Hepatocyte (in vitro differentiated cells): ENCODE measurements at places on chromosomes 16 and 17. TPM values are rescaled to one million over a fixed set of nuclear protein-coding genes. Genes with fewer than 3 reads are reported as not detected.

GRCh38 chr16:72511171-72511570, 339.2 kb upstream of the PMFBP1 start:
- DNase-seq, result no peak
- no peaks in the 10 kb centered on the region for H3K36me3 ChIP-seq
- H3K27ac ChIP-seq, result no peak overlapping the region
- H3K4me1 ChIP-seq, result no peaks in the 10 kb centered on the region

Gene ITPRIPL2
- 8.6 and 10.3 TPM in 2 replicates for polyA plus RNA-seq

Gene ZNF624
- 3.0 and 3.2 TPM in 2 replicates for polyA plus RNA-seq

Gene TUBB3
- 69.3 and 70.0 TPM in 2 replicates for polyA plus RNA-seq

DNA sequence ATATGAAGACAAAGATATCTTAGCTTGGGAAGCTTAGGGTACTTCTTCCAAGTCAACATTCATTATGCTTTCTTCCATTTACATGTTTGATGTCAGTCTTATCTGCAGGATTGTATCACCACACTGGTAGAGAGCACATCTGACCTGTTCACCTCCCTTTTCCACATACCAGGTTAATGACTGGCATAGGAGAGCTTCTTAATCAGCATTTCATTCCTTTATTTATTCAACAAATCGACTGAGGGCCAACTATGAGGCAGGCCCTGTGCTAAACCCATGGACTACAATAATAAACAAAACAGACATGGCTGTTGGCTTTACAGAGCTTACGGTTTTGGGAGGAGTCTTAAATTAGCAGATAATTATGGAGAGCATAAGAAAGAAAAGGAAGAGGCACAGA, 378.1 kb upstream of the CDH11 start:
- H3K36me3 ChIP-seq, result no peaks in the 10 kb centered on the region
- DNase-seq, result no peak
- H3K4me3 ChIP-seq, result no peak overlapping the region
- no peaks in the 10 kb centered on the region for H3K4me1 ChIP-seq
- no peaks in the 10 kb centered on the region for H3K27me3 ChIP-seq

GRCh38 chr16:89863741-89864526, 9.5 kb upstream of the TCF25 start:
- H3K4me1 ChIP-seq, result no peaks in the 10 kb centered on the region
- DNase-seq, result no peak
- peaks cover 3% of the 10 kb centered on the region for H3K36me3 ChIP-seq
- H3K4me3 ChIP-seq, result no peak overlapping the region
- no peak overlapping the region for H3K27ac ChIP-seq

GRCh38 chr17:42247734-42248133, 28.5 kb downstream of the STAT5B start:
- H3K27me3 ChIP-seq, result no peaks in the 10 kb centered on the region
- peak overlapping the region; percentile 55 for H3K27ac ChIP-seq
- no peak overlapping the region for H3K4me3 ChIP-seq
- peak; percentile 35 for DNase-seq

GRCh38 chr16:28902909-28903308, 22.1 kb downstream of the RABEP2 start:
- no peaks in the 10 kb centered on the region for H3K27me3 ChIP-seq
- no peak overlapping the region for H3K4me3 ChIP-seq
- H3K36me3 ChIP-seq, result no peaks in the 10 kb centered on the region
- DNase-seq, result no peak

GRCh38 chr17:78057113-78057740, 71.3 kb downstream of the TMC6 start:
- no peaks in the 10 kb centered on the region for H3K36me3 ChIP-seq
- DNase-seq, result no peak
- no peak overlapping the region for H3K27ac ChIP-seq
- no peaks in the 10 kb centered on the region for H3K27me3 ChIP-seq
- no peaks in the 10 kb centered on the region for H3K4me1 ChIP-seq

- H3K4me1 ChIP-seq, result no peaks in the 10 kb centered on the region
- no peaks in the 10 kb centered on the region for H3K36me3 ChIP-seq
- no peak overlapping the region for H3K27ac ChIP-seq
- H3K27me3 ChIP-seq, result no peaks in the 10 kb centered on the region
These were observed 25.4 kb downstream of the DNAJA2 start for GRCh38 chr16:46947900-46948547.

Gene LITAFD
- not detected in 2 replicates for polyA plus RNA-seq

Gene CCL4
- 9.4 and 21.1 TPM in 2 replicates for polyA plus RNA-seq

- H3K4me3 ChIP-seq, result no peak overlapping the region
- H3K27me3 ChIP-seq, result no peaks in the 10 kb centered on the region
- H3K4me1 ChIP-seq, result peaks cover 58% of the 10 kb centered on the region
- no peaks in the 10 kb centered on the region for H3K36me3 ChIP-seq
- peak; percentile 64 for DNase-seq
These were observed 20.1 kb downstream of the CD7 start for GRCh38 chr17:82297280-82297713.

Gene DHRS7C
- 0.19 TPM in 1 of 2 replicates, not detected in the other for polyA plus RNA-seq

- H3K36me3 ChIP-seq, result no peaks in the 10 kb centered on the region
- DNase-seq, result no peak
- H3K27me3 ChIP-seq, result no peaks in the 10 kb centered on the region
- H3K4me3 ChIP-seq, result no peak overlapping the region
- no peak overlapping the region for H3K27ac ChIP-seq
These were observed 58.7 kb downstream of the KLHDC4 start for GRCh38 chr16:87707097-87707496.

Gene SNAI3
- 4.1 and 5.0 TPM in 2 replicates for polyA plus RNA-seq

Gene PIPOX
- polyA plus RNA-seq, result 8.0 and 10.2 TPM in 2 replicates

- DNase-seq, result no peak
- no peaks in the 10 kb centered on the region for H3K4me1 ChIP-seq
- no peak overlapping the region for H3K4me3 ChIP-seq
- H3K27ac ChIP-seq, result no peak overlapping the region
- no peaks in the 10 kb centered on the region for H3K27me3 ChIP-seq
- H3K36me3 ChIP-seq, result no peaks in the 10 kb centered on the region
These were observed 10.0 kb downstream of the MAP2K3 start for GRCh38 chr17:21294321-21295035.

Gene CACNG5
- polyA plus RNA-seq, result not detected in 2 replicates

Gene CAPNS2
- not detected in 2 replicates for polyA plus RNA-seq

DNA sequence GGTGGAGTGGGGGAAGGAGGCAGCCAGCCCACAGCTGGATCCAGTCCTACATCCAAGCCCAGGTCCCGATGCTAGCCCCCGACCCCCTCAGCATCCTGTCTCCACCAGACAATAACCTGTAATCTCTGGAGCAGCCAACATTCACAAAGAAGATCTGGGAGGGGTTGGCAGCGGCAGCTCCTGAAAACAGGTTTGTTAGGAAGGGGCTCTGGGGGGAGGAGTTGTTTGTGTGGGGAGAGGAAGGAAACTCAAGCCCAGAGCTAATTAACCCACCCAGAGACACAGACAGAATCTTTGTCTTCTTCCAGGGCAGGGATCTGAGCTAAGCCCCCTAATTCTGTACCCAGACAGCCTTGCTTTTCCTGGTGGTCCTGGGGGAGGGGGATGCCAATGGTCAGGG, 4.6 kb upstream of the C17orf113 start:
- no peak for DNase-seq
- H3K36me3 ChIP-seq, result no peaks in the 10 kb centered on the region
- H3K27me3 ChIP-seq, result peaks cover 18% of the 10 kb centered on the region
- H3K4me1 ChIP-seq, result peaks cover under 1% of the 10 kb centered on the region

Gene AOC2
- 1.3 and 2.2 TPM in 2 replicates for polyA plus RNA-seq

DNA sequence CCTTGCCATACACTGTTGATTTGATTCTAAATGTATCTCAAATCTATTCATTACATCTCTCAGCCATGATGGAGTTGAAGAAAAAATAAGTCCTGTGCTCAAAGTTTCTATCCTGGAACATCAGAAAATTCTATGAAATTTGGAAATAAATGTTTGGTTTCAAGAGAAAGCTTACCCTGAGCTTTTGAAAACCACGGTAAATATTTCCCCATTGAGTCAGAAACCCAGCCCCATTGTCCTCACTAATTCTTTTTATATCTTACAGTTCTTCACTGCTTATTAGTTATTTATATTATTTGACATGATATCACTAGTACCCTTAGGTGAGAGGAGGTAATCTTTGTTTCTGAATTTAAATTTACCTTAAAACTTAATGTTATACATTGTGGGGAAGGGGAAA, 128.5 kb downstream of the MRTFB start:
- no peaks in the 10 kb centered on the region for H3K36me3 ChIP-seq
- DNase-seq, result no peak
- no peaks in the 10 kb centered on the region for H3K27me3 ChIP-seq
- peaks cover 7% of the 10 kb centered on the region for H3K4me1 ChIP-seq
- H3K4me3 ChIP-seq, result no peak overlapping the region

Gene NXN
- 74.1 and 88.0 TPM in 2 replicates for polyA plus RNA-seq

Gene NPIPA5
- polyA plus RNA-seq, result 0.71 and 0.77 TPM in 2 replicates

Gene KIF2B
- polyA plus RNA-seq, result not detected in 2 replicates

Gene MT1M
- 0.26 TPM in 1 of 2 replicates, not detected in the other for polyA plus RNA-seq

GRCh38 chr17:44444735-44445105, 55.3 kb upstream of the ITGA2B start:
- no peaks in the 10 kb centered on the region for H3K4me1 ChIP-seq
- no peaks in the 10 kb centered on the region for H3K27me3 ChIP-seq
- peak; percentile 9 for DNase-seq
- H3K4me3 ChIP-seq, result no peak overlapping the region
- peak overlapping the region; percentile 18 for H3K27ac ChIP-seq
- H3K36me3 ChIP-seq, result no peaks in the 10 kb centered on the region

DNA sequence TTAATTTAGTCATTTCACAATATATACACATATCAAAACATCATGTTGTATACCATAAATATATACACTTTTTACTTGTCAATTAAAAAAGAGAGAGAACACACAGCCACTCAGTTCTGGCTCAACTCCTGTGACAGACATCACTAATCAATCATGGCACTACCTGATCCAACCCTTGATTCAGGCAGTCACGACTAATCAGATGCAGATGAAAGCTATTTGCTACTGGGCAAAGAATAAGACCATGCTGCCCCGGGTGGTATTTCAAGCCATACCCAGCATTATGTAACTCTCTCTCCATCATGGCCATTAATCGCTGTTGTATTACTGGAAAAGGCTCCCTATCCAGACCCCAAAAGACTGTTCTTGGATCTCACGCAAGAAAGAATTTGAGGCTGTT, 345.7 kb downstream of the HAPSTR1 start:
- peak; percentile 23 for DNase-seq
- H3K4me3 ChIP-seq, result no peak overlapping the region
- no peak overlapping the region for H3K27ac ChIP-seq
- no peaks in the 10 kb centered on the region for H3K36me3 ChIP-seq
- H3K27me3 ChIP-seq, result no peaks in the 10 kb centered on the region

DNA sequence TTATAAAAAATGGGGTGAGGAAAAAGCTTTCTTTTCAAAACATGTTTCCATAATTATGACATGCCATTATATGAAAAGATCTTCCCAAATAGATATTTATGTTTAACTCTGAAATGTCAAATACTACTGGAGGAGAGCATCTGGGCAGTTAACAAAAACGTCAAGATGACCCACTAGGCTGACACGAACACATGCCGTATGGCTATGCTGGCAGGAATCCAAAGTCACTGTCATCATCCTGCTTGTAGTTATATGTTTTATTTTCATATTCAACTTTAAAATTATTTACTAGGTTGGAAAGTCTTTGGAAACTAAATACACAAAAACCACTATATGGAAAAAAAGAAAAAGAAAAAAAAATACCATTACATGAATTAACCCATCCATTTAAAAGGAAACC, 27.3 kb downstream of the ANKFY1 start:
- no peaks in the 10 kb centered on the region for H3K36me3 ChIP-seq
- no peaks in the 10 kb centered on the region for H3K4me1 ChIP-seq
- no peaks in the 10 kb centered on the region for H3K27me3 ChIP-seq
- H3K27ac ChIP-seq, result no peak overlapping the region
- H3K4me3 ChIP-seq, result no peak overlapping the region
- no peak for DNase-seq

DNA sequence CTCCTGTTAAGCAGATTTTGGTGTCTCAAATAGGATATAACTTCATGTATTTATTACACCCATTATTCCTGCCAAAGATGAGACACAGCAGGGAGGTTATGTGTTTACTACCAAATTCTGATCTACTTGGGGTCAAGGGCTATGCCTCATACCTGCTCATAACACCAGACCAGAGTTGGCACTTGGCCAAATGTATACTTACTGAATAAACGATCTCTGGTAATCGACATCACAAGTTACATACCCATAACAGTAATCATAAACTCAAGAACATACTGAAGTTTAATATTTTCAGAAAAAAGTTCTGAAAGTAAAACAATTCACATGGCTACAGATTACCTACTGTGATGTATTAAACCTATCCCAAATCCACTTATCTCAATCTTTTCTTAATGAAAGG, 2.9 kb downstream of the TMEM170A start:
- no peaks in the 10 kb centered on the region for H3K27me3 ChIP-seq
- H3K4me3 ChIP-seq, result no peak overlapping the region
- no peak overlapping the region for H3K27ac ChIP-seq
- H3K4me1 ChIP-seq, result peaks cover 10% of the 10 kb centered on the region
- DNase-seq, result no peak
- H3K36me3 ChIP-seq, result no peaks in the 10 kb centered on the region

Gene NT5M
- 3.3 and 3.5 TPM in 2 replicates for polyA plus RNA-seq
